ENCODE measurements at places on chromosomes 5 and 9.

- DNase-seq: no peak
Measured at GRCh38 chr9:76115982-76116646, 225.6 kb downstream of the PCSK5 start.

DNA sequence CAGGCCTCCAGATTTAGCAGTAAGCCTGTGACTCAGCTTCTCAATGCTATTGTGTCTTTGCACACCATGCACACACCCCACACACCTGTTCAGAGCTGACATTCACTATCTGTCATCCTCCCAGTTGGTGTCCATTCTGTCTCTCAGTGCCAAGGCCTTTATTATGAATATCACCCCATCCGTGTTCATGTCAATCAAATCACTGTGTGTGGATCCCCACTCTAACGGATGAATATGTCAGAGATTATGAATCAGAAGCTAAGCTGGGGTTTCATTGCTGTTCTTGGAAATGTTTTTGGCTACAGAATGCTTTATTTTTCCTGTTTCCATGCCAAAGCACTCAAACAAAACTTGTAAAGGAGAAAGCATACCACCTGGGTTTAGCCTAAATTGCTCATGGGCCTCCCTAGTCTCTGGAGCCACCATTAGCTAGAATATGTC is 9.4 kb upstream of the MAMDC2 start:
- no peak for DNase-seq

GRCh38 chr5:34526682-34527305 is 129.3 kb upstream of the RAI14 start:
- no peak for DNase-seq

DNA sequence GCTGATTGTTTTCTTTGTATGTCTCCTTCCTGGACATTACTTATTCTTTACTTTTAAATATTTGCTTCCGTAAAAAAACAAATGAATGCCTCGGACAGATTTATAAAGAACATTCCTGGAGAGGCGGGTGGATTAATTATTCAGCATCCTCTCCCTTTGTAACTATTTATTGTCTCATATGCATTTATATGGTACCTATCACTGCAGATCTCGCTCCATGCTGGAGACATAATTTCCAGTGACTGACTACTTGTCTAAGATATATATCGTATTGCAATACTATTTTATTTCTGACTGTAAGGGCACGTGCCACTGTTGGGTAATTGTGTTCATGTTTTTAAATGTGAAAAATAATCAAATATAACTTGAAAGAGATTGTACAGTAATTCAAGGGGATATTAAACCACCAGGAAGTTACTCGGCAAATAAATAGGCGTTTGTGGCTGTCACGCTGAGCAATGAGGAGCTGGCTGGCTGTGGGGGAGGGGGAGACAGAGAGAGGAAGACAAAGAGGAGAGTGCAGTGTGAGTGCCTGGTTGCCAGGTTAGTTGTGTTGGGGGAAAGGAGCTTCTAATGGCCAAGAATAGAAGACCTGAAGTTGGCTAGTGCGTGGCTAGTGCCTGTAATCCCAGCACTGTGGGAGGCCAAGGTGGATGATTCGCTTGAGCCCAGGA is 131.8 kb upstream of the GABRP start:
- no peak for DNase-seq

DNA sequence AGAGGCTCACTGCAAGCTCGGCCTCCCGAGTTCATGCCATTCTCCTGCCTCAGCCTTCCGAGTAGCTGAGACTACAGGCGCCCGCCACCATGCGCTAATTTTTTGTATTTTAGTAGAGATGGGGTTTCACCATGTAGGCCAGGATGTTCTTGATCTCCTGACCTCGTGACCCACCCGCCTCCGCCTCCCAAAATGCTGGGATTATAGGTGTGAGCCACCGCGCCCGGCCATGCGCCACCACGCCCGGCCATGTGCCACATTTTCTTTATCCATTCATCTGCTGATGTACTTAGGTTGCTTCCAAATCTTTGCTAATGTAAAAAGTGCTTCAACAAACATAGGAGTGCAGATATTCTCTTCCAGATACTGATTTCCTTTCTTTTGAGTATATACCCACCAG is 408.6 kb downstream of the CAAP1 start:
- no peak for DNase-seq

DNA sequence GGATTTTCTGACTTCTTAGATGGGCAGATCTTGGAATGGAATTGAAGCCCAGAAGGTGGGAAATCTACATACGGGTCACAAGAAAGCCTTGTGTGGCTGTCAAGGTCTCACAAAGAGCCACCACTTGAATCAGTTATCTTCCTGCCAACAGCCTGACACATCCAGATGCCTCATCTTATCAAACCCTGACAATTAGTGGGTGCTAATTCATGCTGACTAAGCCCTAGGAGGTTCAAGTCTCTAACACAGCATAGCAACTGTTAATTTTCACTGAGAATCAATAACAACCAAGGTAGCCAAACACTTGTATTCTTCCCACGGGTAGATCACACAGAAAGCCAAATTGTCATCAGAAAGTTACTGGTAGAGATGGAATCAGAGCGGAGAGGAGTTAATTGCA is 222.2 kb downstream of the TMEM167A start:
- DNase-seq: no peak

GRCh38 chr5:96680759-96681470 is 18.7 kb downstream of the CAST start:
- DNase-seq: no peak

- no peak for DNase-seq
Measured at GRCh38 chr5:11377896-11378295, 526.4 kb downstream of the CTNND2 start.

DNA sequence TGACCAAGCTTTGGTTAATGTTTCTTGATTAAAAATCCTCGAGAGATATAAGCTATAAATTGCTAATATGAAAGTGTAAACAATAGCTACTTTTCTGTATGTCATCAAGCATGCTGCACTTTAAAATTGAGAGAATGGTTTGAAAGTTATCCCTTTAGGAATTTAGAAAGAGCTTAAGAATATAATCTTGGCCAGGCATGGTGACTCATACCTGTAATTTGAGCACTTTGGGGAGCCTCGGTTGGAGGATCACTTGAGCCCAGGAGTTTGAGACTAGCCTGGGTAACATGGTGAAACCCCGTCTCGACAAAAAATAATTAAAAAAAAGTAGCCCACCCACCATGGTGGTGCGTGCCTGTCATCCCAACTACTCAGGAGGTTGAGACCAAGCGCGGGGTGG is 12.2 kb upstream of the MROH2B start:
- no peak for DNase-seq

DNA sequence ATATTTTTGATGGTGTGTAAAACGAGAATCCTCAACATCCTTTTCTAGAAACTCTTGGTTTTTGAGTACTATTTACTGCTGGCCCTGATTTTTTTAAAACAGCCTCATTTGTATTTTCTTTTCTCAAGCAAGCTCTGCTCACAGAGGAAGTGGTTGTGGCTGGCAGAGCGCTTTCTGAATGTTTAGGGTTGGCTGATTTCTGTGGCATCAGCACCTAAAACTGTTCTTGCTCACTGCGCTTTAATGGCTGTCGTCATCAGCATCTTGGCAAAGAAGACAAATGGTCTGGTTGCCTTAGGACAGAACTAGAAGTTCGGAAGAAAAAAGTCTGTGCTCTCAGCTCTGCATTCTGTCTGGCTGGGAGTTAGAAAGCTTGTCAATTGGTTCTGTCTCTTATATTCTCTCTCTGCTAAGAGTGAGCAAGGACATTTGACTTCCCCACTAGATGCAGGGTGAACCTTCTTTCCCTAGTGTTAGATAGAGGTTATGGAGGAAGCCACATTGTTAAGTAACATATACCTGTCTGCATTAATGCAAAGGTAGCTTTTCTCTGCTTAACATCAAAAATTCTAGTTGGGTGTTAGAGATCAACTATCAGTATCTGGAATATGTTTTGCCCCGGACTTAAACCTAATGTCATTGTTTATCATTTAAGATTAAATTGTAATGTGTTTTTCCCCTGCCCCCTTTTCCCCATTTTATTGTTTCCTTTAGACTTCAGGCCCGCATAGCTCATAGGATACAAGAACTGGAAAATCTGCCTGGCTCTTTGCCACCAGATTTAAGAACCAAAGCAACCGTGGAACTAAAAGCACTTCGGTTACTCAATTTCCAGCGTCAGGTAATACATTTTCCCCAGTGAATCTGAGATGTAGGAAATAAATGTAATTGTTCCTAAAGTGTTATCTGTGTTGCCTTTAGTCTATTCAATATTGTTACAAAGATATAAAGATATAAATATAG is 39.0 kb downstream of the SMARCA2 start:
- DNase-seq: peak; percentile 32

GRCh38 chr5:160263326-160263855 is 34.1 kb downstream of the FABP6 start:
- DNase-seq: no peak

DNA sequence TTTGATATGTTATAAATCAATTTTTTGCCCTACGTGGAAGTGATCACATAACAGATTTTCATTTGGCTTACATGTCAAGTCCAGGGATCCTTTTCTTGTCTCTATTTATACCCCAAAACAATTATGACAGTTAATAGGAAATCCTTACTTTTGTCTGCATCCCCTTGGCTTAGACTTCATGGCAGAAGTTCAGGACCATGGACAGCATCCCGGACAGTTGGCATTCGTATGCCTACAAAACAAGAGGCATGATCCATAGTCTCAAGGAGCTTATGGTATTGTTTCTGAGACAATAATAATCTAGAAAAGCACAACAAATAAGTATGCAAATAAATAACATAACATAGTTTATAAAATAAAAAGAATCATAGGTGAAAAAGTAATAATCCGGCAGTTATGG is 214.3 kb upstream of the GRIA1 start:
- DNase-seq: no peak
